ENCODE measurements at places on chromosomes 16 and 17. TPM values are rescaled to one million over a fixed set of nuclear protein-coding genes. Genes with fewer than 3 reads are reported as not detected.

TBC1D3 gene
- total RNA-seq: not detected

CLEC19A gene
- total RNA-seq: not detected

NAGPA gene
- 46.8 TPM for total RNA-seq

ELMO3 gene
- 33.5 TPM for total RNA-seq

NR1D1 gene
- 3.4 TPM for total RNA-seq

GRCh38 chr16:78098087-78098486, 1.4 kb upstream of the WWOX start:
- no peak overlapping the region for H3K4me3 ChIP-seq
- no peak for DNase-seq
- no peaks in the 10 kb centered on the region for H3K27me3 ChIP-seq

- H3K27me3 ChIP-seq: no peaks in the 10 kb centered on the region
- H3K4me3 ChIP-seq: no peak overlapping the region
- no peak for DNase-seq
- H3K27ac ChIP-seq: no peak overlapping the region
These were observed 7.5 kb downstream of the TPSG1 start for GRCh38 chr16:1217526-1217925.

- no peaks in the 10 kb centered on the region for H3K36me3 ChIP-seq
- no peaks in the 10 kb centered on the region for H3K27me3 ChIP-seq
- DNase-seq: peak; percentile 92
- H3K4me1 ChIP-seq: peaks cover 36% of the 10 kb centered on the region
- peak overlapping the region; percentile 95 for H3K27ac ChIP-seq
- H3K4me3 ChIP-seq: no peak overlapping the region
These were observed 32.7 kb upstream of the LITAF start for GRCh38 chr16:11619327-11619851.

DNA sequence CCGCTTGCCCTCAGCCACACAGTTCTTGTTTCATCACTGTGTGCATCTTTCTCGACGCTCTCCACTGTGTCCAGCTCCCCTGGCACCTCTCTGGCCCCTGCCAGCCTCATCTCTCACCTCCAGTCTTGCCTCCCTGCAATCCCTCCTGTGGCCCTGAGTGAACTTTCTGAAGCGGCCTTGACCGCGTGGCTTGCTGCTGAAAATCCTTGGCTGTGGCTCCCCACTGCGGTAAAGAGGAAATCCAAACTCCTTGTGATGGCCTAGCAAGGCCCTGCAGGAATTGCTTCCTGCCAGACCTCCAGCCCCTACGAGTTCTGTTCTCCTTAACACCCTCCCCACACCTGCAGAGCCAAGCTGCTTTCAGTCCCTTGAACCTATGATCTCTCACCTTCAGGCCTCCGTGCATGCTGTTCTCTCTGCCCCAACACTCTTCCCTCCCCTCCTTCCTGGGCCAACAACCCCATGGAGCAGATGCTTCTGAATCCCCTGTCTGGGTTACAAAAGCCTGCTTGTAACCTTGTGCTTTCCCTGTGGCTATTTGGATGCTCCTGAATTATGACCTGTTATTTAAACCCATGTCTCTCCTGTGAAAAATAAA, 33.6 kb upstream of the BRD7 start:
- H3K27me3 ChIP-seq: no peaks in the 10 kb centered on the region
- no peaks in the 10 kb centered on the region for H3K36me3 ChIP-seq
- no peak for DNase-seq
- no peak overlapping the region for H3K27ac ChIP-seq

GRCh38 chr17:32350666-32351418, 885 bp downstream of the ZNF207 start:
- H3K36me3 ChIP-seq: peaks cover 6% of the 10 kb centered on the region
- DNase-seq: peak; percentile 29
- H3K27ac ChIP-seq: peak overlapping the region; percentile 97
- peaks cover 25% of the 10 kb centered on the region for H3K4me1 ChIP-seq
- no peaks in the 10 kb centered on the region for H3K27me3 ChIP-seq

GRCh38 chr16:3215601-3216262, 19.2 kb downstream of the ZNF200 start:
- no peaks in the 10 kb centered on the region for H3K4me1 ChIP-seq
- no peaks in the 10 kb centered on the region for H3K36me3 ChIP-seq
- H3K4me3 ChIP-seq: no peak overlapping the region
- H3K27ac ChIP-seq: no peak overlapping the region
- DNase-seq: no peak

DNA sequence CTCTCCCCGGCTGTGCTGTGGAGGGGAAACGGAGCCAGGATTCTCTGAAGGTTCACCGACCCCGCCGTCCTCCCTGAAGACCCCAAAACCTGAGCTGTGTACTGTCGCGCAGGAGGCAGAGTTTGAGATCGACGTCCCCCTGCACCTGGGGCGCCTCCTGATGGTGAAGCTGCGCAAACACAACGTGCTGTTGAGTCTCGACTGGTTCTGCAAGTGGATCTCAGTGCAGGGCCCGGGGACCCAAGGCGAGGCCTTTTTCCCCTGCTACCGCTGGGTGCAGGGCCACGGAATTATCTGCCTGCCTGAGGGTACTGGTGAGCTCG, 62.6 kb upstream of the TEKT1 start:
- no peak overlapping the region for H3K27ac ChIP-seq
- H3K27me3 ChIP-seq: no peaks in the 10 kb centered on the region
- no peak for DNase-seq
- peaks cover 4% of the 10 kb centered on the region for H3K36me3 ChIP-seq
- H3K4me1 ChIP-seq: no peaks in the 10 kb centered on the region

GRCh38 chr16:72621651-72622050, 426.3 kb downstream of the ZFHX3 start:
- H3K36me3 ChIP-seq: no peaks in the 10 kb centered on the region
- no peaks in the 10 kb centered on the region for H3K27me3 ChIP-seq
- no peak for DNase-seq

GRCh38 chr17:17021194-17021863, 20.9 kb upstream of the MPRIP start:
- no peaks in the 10 kb centered on the region for H3K27me3 ChIP-seq
- peaks cover 45% of the 10 kb centered on the region for H3K4me1 ChIP-seq
- peak overlapping the region; percentile 56 for H3K27ac ChIP-seq
- H3K36me3 ChIP-seq: no peaks in the 10 kb centered on the region
- peak; percentile 50 for DNase-seq

DNA sequence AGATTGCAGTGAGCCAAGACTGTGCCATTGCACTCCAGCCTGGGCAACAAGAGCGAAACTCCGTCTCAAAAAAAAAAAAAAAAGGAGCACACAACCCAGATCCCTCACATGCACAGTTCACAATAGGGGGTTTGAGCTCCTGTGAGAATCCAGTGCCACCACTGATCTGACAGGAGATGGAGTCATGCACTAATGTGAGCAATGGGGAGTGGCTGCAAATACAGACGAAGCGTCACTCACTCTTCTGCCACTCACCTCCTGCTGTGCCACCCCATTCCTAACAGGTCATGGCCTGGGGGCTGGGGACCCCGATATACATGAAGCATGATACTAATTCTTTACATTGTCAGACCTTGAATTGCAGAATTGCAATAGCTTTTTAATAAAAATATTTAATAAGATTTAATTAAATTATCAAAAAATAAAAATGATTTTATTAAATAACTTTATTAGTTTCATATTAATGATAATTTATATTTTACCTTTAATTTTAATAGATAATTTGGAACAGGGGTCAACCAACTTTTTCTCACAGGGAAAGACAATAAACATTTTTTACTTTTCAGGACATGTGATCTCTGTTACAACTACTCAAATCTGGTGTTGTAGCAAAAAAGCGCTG, 171.4 kb downstream of the COPRS start:
- H3K27ac ChIP-seq: no peak overlapping the region
- H3K4me1 ChIP-seq: no peaks in the 10 kb centered on the region
- no peak overlapping the region for H3K4me3 ChIP-seq

DNA sequence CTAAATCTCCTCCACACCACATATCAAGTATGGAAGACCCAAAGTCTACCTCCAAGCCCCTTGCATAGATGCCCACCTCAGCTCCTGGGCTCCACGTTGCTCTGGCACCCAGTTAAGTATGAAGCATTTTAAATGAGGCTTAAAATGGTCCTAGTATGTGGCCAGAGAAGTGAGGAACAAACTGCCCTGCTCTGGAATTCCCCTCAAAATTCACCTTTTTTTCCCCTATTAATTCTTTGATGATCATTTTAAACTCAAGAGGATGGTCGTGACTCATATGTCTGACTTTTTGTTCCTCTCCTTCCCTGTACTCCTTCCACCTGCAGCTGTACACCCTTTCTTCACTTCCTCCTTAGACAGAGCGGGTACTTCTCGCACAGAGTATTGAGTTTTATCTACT, 234.5 kb upstream of the MYOCD start:
- H3K27me3 ChIP-seq: no peaks in the 10 kb centered on the region
- H3K4me3 ChIP-seq: no peak overlapping the region
- no peak for DNase-seq
- no peaks in the 10 kb centered on the region for H3K36me3 ChIP-seq

DNA sequence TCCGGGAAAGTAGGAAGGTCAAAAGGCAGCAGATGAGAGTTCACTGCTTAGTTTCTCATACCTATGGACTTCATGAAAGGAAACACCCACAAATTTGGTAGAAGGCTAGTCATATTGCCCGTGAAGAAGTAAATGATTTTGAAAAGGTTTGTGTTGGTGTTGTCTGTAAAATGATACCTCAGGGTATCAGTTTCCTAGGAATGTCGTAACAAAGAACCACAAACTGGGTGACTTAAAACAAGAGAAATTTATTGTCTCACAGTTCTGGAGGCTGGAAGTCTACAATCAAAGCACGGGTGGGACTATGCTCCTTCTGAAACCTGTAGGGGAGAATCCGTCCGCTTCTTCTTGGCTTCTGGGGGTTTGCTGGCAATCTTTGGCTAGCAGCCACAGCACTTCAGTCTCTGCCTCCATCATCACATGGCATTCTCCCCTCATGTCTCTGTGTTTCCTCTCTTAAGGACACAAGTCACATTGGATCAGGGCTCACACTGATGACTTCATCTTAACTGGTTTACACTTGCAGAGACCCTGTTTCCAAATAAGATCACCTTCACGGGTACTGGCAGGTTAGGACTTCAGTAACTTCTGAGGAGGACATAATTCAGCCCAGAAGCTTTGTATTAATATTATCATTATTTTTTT, 2.0 kb upstream of the NAE1 start:
- H3K4me3 ChIP-seq: no peak overlapping the region
- no peaks in the 10 kb centered on the region for H3K36me3 ChIP-seq
- H3K27me3 ChIP-seq: no peaks in the 10 kb centered on the region
- DNase-seq: no peak
- no peak overlapping the region for H3K27ac ChIP-seq

All from thyroid gland (tissue), 4 donors.